Sigmoid colon (tissue), 7 donors: ENCODE measurements at places on chromosomes 4 and X. TPM values are rescaled to one million over a fixed set of nuclear protein-coding genes. Genes with fewer than 3 reads are reported as not detected.

DNA sequence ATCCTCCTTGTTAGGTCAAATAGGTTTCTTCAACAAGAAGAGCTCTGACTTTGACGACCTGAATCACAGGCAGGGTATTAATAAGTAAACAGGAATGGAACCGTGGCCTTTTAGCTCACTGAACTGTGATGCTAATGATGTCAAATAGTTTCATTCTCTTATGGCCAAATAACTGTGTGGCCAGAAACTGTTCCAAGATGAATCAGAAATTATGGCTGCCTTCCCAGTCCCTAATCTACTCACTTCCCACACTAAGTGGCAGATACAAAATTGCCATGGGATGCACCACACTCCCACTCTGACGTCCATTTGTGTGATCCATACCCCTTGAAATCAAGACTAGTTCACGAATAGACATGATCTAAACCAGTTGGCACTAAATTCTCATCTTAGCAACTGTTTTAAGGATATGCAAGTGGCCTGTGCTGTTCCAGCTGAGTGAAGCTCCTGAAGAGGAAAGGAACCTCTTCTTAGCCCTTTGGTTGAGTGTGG is 455.4 kb downstream of the IL15 start:
- no peak for DNase-seq

GRCh38 chrX:119991005-119991787 is 47.6 kb upstream of the NKAP start:
- no peak for DNase-seq

- DNase-seq: no peak
These were observed 13.3 kb downstream of the MPP1 start for GRCh38 chrX:154791939-154792338.

GRCh38 chr4:109046471-109047201 is 255.8 kb downstream of the COL25A1 start:
- DNase-seq: no peak

GRCh38 chrX:122440832-122441231 is 743.2 kb upstream of the GRIA3 start:
- no peak for DNase-seq

SYP gene
- 4.1 TPM for total RNA-seq

TRIM60 gene
- total RNA-seq: not detected

TBC1D1 gene
- total RNA-seq: 253 TPM
